ENCODE measurements at places on chromosomes 5 and 9. TPM values are rescaled to one million over a fixed set of nuclear protein-coding genes. Genes with fewer than 3 reads are reported as not detected.
A peak's percentile ranks its signal among the peaks of the same experiment; 100 is the strongest.

- no peak for DNase-seq
Observed at GRCh38 chr5:133487093-133487492, 125.2 kb downstream of the FSTL4 start.

DNA sequence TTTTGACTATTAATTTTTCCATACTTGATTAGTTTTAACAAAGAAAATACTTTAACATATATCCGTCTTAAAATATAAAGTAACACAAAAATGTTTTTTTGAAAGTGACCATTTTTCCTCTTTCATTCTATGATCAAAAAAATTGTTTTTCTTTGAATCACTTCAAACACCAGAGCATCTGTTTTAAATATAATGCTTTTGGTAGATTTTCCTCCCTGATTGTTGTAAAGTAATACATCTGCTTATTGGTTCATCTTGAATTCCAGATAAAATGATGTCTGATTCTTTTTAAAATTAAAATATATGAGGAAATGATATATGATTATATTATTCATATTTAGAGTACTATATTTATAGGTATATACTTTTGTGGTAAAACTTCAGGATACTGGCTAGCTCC is 76.2 kb upstream of the LPAR1 start:
- DNase-seq, result no peak

DNA sequence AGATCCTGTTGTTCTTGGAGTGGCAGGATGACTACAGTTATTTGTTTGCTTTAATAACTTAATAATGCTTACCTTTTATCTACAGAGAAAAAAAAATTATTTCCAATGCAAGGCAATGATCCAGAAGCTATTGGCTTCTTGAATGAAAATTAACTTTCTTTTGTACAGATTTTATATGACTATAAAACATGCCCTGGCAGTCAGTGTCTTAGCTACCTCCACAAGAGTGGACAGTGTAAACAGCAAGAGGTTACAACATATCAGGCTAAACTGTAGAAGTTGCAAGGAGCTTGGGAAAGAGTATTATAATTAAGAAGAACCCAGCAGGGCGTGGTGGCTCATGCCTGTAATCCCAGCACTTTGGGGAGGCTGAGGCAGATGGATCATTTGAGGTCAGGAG is 49.1 kb downstream of the BNC2 start:
- DNase-seq, result no peak

- no peak for DNase-seq
Observed at GRCh38 chr5:143188083-143188482, 215.4 kb downstream of the NR3C1 start.

DNA sequence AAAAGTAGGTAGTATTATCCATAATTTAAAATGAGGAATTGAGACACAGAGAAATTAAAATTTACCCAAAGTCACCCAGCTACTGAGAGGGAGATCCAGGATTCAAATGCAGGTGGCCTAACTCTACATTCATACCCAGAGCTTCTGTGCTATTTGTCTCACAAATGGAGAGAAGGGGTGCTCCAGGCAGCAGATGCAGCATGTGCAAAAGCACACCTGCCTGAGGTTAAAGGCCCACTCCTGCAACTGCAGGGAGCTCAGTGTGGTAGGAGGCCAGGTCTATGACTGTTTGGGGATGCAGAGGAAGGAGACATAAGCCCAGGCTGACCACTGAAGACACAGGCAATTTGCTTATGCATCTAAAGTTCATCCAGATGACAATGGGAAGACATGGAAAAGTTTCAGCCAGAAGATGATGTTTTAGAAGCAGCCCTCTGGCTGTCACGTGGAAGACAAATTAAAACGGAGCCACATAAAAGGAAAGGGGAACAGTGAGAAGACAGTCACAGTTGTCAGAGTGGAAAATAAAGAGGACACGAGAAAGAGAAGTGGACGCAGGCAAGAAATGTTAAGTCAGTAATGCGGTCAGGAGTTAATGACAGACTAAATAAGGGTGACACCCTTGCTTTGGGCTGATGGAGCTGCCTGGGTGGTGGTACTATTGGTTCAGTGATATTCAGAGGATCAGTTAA is 214.7 kb downstream of the EBF1 start:
- DNase-seq, result no peak

- DNase-seq, result no peak
Observed at GRCh38 chr5:149283626-149284480, 12.2 kb downstream of the AFAP1L1 start.

GRCh38 chr5:124515497-124516245 is 230.8 kb downstream of the ZNF608 start:
- DNase-seq, result no peak

DNA sequence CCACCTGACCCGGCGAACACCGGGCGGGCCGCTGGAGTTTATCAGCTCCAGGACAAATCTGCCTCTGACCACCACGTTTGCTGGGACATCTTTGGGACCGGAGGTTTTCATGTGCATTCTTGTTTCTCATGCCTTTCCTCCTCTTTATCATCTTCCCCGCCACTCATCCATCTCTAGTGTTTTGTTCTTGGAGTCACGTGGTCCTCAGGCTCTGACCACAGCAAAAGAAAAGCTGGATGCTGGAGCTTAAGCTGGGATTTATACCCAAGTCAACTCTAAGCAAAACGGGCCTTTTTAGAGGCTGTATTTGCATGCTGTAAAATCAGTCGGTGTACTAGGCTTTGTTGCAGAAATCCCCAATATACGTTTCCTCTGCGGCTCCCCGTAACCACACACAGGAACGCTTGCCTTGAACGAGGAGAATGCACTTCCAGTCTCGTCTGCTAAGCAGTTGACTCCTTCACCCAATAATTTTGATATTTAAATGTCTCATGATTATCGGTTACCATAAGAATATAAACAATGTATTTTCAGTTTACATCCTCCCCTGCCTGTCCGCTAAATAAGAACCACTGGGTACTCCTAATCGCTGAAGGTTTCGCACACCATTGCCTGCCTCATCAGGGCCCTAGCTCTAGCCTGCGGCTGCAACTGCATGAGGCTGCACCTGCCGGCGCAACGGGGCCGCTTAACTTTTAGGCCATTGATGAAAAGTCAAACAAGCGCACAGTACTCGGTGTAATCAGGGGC is 560 bp upstream of the NDUFS6 start:
- peak; percentile 27 for DNase-seq

GRCh38 chr5:178668579-178668978 is 41.7 kb upstream of the CLK4 start:
- DNase-seq, result no peak

- DNase-seq, result peak; percentile 7
Observed at GRCh38 chr9:7780261-7780988, 19.2 kb downstream of the DMAC1 start.

DNA sequence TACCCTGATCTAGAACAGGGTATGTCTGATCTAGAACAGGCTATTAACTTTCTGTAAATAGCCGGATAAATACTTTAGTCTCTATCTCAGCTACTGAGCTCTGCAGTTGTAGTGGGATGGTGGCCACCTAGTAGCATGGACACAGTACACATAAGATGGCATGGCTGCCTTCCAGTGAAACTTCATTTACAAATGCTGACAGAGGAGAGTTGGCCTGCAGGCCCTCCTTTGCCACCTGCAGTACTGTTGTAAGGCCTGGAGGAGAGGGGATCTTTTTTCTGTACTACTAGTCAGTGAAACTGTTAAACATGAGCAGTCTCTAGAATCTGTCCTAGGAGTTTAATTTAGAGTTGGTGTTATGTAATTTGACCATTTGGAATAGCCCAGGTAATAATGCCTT is 86.0 kb downstream of the TRIO start:
- DNase-seq, result no peak

GRCh38 chr5:178411083-178411482 is 178.5 kb upstream of the PHYKPL start:
- no peak for DNase-seq

DNA sequence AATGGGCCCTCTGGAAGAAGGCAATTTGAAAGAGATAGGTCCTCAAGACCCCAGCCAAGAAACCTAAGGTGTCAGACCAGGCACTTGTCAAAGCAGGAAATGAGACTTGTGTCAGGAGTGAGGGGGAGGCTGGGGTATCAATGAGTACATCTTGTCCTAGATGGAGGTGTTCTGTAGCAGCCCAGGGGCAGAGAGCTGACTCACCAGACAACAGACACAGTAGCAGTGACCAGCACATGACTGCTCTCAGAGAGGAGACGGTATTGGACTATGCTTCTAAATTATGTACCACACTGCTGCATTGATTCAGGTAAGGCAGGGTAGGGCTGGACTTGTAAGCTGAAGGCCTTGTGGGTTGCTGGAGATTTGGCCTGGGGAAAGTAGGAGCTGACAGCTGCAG is 551.2 kb upstream of the KLF4 start:
- peak; percentile 83 for DNase-seq

Gene TMEFF1
- 2.1 TPM for total RNA-seq

Gene C1QTNF3
- 0.24 TPM for total RNA-seq

Gene SVEP1
- total RNA-seq, result 17.2 TPM

Gene FAM221B
- not detected for total RNA-seq

Gene GRXCR2
- not detected for total RNA-seq

Gene TMEM252
- total RNA-seq, result not detected

All from RPMI7951 (cell line).